ENCODE measurements at places on chromosomes 4 and X. TPM values are rescaled to one million over a fixed set of nuclear protein-coding genes. Genes with fewer than 3 reads are reported as not detected.

DKC1 gene
- 58.5 TPM for total RNA-seq

HDX gene
- total RNA-seq, result 12.7 TPM

PDHA2 gene
- not detected for total RNA-seq

LAP3 gene
- 76.4 TPM for total RNA-seq

KIAA1210 gene
- not detected for total RNA-seq

KCNE5 gene
- 10.8 TPM for total RNA-seq

BTK gene
- total RNA-seq, result not detected

LONRF3 gene
- 1.5 TPM for total RNA-seq

WAS gene
- total RNA-seq, result 1.2 TPM

NXF2 gene
- not detected for total RNA-seq

SPANXN2 gene
- total RNA-seq, result not detected

SPIN2A gene
- 2.2 TPM for total RNA-seq

GAGE12E gene
- not detected for total RNA-seq

GJB1 gene
- 22.2 TPM for total RNA-seq

AWAT2 gene
- not detected for total RNA-seq

ACE2 gene
- total RNA-seq, result 0.09 TPM

LRCH2 gene
- total RNA-seq, result 16.9 TPM

PRR32 gene
- not detected for total RNA-seq

FAM236D gene
- total RNA-seq, result not detected

FRG1 gene
- 36.7 TPM for total RNA-seq

MAGEB10 gene
- not detected for total RNA-seq

GLOD5 gene
- not detected for total RNA-seq

GAB1 gene
- 33.5 TPM for total RNA-seq

TLR3 gene
- not detected for total RNA-seq

FAM47A gene
- total RNA-seq, result not detected

ABCE1 gene
- total RNA-seq, result 59.3 TPM

S100G gene
- not detected for total RNA-seq

CT83 gene
- not detected for total RNA-seq

SSX1 gene
- not detected for total RNA-seq

F8A2 gene
- not detected for total RNA-seq

FHDC1 gene
- total RNA-seq, result 11.6 TPM

PDE6B gene
- 10.4 TPM for total RNA-seq

MTMR8 gene
- total RNA-seq, result 6.0 TPM

MAGEB17 gene
- total RNA-seq, result 0.19 TPM

PPAT gene
- total RNA-seq, result 23.5 TPM

MAOB gene
- total RNA-seq, result 0.82 TPM

TRPC3 gene
- 0.84 TPM for total RNA-seq

GPRIN3 gene
- total RNA-seq, result 16.0 TPM

CXCL3 gene
- 1.8 TPM for total RNA-seq

TSPAN6 gene
- 167 TPM for total RNA-seq

NPFFR2 gene
- total RNA-seq, result 0.96 TPM

TSPAN7 gene
- total RNA-seq, result 21.8 TPM

All from progenitor cell of endocrine pancreas (in vitro differentiated cells).